ENCODE measurements at places on chromosomes 16 and 17. TPM values are rescaled to one million over a fixed set of nuclear protein-coding genes. Genes with fewer than 3 reads are reported as not detected.

- H3K27ac ChIP-seq: no peak overlapping the region
- DNase-seq: no peak
- no peaks in the 10 kb centered on the region for H3K36me3 ChIP-seq
- H3K27me3 ChIP-seq: no peaks in the 10 kb centered on the region
Observed at GRCh38 chr17:2403044-2403443, 2.2 kb upstream of the MNT start.

- H3K4me1 ChIP-seq: peaks cover 2% of the 10 kb centered on the region
- no peaks in the 10 kb centered on the region for H3K36me3 ChIP-seq
- H3K27ac ChIP-seq: no peak overlapping the region
Observed at GRCh38 chr16:57179215-57179828, 6.5 kb downstream of the PSME3IP1 start.

DNA sequence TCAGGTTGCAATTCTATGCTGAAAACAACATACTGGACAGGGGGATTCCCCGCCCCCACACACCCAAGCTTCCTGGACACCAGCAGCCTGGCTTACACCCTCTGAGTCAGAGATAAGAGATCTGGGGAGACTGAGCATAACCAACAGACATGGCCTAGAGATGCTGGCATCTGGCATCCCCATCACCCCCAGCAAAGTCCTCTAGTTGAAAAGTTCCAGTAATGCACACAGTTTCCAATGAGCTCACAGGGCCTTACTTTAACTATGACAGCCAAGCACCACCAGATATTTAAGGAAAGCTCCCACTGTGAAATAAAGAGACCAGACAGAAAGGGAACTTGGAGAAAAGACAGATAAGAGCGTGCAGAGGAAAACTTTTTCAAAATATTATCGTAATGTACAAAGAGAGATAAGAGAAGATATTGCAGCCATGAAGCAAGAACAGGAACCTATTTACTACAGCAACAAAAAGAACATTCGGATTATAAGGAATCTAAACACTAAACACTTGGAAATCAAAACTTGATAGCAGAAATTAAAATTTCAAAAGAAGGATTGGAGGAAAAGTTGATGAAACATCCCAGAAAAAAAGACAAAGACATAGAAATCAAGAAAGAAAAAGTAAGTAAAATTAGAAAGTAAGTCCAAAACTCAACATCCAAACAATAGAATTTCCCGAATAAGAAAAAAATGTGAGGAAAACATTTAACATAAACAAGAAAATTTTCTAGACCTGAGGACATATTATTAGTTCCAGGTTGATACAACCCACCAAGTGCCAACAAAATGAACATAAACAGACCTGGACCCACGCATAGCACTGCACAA is 17.2 kb upstream of the ALOX15 start:
- H3K4me1 ChIP-seq: no peaks in the 10 kb centered on the region
- no peak for DNase-seq

SYT17 gene
- 5.6 TPM for total RNA-seq

DNA sequence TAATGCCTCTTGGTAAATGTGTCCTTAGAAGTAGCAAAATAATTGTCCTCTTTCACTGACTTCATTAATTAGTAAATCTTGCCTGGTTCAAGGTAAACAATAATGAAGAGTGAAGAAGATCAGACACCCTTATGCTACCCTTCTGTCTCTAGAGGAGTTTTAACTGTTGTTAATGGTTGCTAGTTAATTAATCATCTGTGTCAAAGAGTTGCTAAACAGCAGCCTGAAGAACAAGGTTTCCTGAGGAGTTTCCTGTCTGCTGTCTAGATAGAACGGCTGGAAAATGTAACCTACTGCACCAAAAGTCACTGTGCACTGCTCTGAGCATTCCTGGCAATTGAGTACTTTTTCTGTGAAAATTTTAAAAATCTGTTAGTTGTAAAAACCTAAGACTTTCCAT is 131.3 kb downstream of the NLK start:
- no peak overlapping the region for H3K4me3 ChIP-seq
- H3K4me1 ChIP-seq: peaks cover 19% of the 10 kb centered on the region
- H3K27ac ChIP-seq: 0 out of 2 replicates have a peak overlapping the region, but pooled peaks have one; percentile 1

GRCh38 chr16:27341971-27342370 is 28.2 kb downstream of the IL4R start:
- H3K4me3 ChIP-seq: no peak overlapping the region
- peaks cover 3% of the 10 kb centered on the region for H3K4me1 ChIP-seq
- H3K36me3 ChIP-seq: no peaks in the 10 kb centered on the region
- H3K27me3 ChIP-seq: no peaks in the 10 kb centered on the region
- no peak for DNase-seq
- no peak overlapping the region for H3K27ac ChIP-seq

AKAP10 gene
- 24.9 TPM for total RNA-seq

DNA sequence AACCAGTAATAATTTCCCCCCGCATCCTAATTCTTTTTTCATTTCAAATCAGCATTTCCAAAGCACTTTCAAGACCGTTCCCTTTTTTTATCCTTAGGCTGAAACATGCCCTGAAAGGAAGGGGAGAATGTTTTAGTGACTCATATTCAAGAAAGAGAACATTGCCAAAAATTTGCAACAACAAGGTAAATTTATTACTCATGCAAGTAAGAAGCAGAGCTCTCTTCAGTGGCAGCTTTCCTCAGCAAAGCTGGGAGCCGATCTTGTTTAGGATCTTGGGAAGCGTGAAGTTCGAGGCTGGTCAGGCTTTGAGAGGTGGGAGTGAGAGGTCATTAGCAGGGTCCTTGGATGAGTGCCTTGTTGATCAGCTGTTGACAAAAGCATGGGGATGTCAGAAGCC is 129.5 kb downstream of the PRKCA start:
- DNase-seq: no peak
- no peaks in the 10 kb centered on the region for H3K36me3 ChIP-seq
- H3K27ac ChIP-seq: no peak overlapping the region
- peaks cover 9% of the 10 kb centered on the region for H3K4me1 ChIP-seq

DNA sequence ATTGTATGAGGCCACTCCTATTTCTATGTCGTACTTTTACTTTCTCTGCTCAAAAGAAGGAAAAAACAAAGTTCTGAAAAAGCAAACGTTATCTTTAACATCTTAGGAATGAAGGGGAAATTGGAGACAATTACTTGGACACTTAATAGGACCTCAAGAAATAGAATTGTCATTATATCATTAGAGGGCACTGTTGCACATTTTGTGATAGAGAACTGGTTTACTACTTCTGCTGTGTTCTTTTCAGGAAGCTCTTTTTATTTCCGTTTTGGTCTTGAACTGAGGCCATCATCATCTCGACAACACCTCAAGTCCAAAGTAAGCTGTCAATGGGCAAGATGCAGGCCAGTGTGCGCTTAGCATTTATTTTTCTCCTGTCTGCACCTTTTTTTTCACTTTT is 14.6 kb downstream of the COG4 start:
- no peaks in the 10 kb centered on the region for H3K4me1 ChIP-seq
- H3K27me3 ChIP-seq: no peaks in the 10 kb centered on the region
- no peak overlapping the region for H3K27ac ChIP-seq
- DNase-seq: no peak

CLEC10A gene
- total RNA-seq: not detected

GPR142 gene
- total RNA-seq: not detected

MYH13 gene
- total RNA-seq: not detected

KRTAP9-4 gene
- total RNA-seq: not detected

SLC38A8 gene
- not detected for total RNA-seq

ZSCAN10 gene
- 209 TPM for total RNA-seq

- H3K36me3 ChIP-seq: no peaks in the 10 kb centered on the region
- peak; percentile 78 for DNase-seq
- H3K27me3 ChIP-seq: peaks cover 20% of the 10 kb centered on the region
- H3K4me1 ChIP-seq: 0 out of 2 replicates have a peak, but pooled peaks cover 6% of the 10 kb centered on the region
Observed at GRCh38 chr17:43645765-43646481, 15.8 kb downstream of the MEOX1 start.

GRCh38 chr16:87538594-87538993 is 45.8 kb upstream of the ZCCHC14 start:
- H3K36me3 ChIP-seq: no peaks in the 10 kb centered on the region
- no peak overlapping the region for H3K27ac ChIP-seq
- no peak overlapping the region for H3K4me3 ChIP-seq

DNA sequence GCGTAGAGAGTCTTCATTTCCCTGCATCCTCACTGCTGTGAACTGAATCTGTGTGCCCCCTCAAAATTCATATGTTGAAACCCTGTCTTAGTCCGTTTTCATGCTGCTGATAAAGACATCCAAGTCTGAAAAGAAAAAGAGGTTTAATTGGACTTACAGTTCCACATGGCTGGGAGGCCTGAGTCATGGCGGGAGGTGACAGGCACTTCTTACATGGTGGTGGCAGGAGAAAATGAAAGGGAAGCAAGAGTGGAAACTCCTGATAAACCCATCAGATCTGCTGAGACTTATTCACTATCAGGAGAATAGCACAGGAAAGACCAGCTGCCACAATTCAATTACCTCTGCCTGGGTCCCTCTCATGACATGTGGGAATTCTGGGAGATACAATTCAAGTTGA is 3.1 kb upstream of the CCDC42 start:
- H3K4me3 ChIP-seq: no peak overlapping the region
- no peak for DNase-seq
- H3K36me3 ChIP-seq: no peaks in the 10 kb centered on the region
- H3K4me1 ChIP-seq: no peaks in the 10 kb centered on the region

GRCh38 chr17:77436058-77436442 is 295.3 kb downstream of the SEC14L1 start:
- no peaks in the 10 kb centered on the region for H3K36me3 ChIP-seq
- H3K27ac ChIP-seq: 0 out of 2 replicates have a peak overlapping the region, but pooled peaks have one; percentile 0

GRCh38 chr16:27529962-27530361 is 19.8 kb downstream of the GTF3C1 start:
- no peak overlapping the region for H3K27ac ChIP-seq
- H3K4me1 ChIP-seq: no peaks in the 10 kb centered on the region
- peaks cover 66% of the 10 kb centered on the region for H3K36me3 ChIP-seq

DNA sequence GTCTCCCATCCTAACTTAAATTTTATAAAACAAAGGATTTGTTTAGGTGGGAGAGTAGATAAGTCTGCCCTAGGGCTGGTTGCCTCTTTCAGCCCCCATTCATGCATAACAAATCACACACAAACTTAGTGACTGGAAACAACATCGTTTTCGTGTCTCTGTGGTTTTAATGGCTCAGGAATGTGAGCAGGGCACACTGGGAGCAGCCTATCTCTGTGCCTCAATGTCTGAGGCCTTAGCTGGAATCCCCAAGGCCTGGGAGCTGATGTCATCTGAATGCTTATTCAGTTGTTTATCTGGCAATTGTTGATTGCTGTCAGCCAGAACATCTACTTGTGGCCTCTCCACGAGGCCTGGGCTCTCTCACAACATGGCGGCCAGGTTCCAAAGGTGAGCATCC is 101.9 kb upstream of the HSBP1 start:
- DNase-seq: no peak
- H3K4me1 ChIP-seq: no peaks in the 10 kb centered on the region

DNA sequence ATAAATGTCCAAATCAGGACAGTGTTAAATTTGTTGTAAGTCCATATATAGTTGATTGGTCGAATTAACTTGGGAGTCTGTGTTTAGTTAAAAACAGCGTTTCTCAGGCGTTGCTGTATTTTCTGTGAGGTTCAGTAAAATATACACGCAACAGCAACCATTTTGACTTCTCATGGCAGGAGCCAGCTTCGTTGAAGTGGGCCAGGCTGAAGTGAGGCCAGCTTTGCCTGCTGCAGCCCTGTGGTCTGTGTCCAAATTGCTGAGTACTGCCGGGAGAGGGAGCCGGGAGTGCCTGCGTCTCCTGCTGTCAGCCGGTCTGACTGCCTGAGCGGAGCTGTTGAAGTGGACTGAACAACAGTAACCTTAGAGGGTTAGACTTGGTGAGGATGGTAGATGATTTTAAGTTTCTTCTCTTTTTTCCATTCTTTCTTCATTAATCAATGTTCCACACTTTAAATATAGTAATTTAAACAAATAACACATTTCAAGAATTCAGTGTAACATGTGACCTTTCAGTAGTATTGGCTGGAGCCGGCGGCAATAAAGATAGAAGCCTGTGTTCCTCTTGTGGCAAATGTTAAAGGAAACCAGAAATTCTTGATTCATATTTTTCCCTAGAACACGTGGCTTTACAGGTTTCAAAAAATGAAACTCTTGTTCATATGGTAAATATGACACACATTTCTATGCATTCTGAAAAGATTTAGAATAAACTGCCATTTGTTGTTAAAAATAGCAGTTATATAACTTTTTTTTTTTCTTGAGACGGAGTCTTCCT is 37.0 kb upstream of the ZNF750 start:
- H3K27ac ChIP-seq: no peak overlapping the region
- H3K4me1 ChIP-seq: peaks cover 2% of the 10 kb centered on the region
- no peaks in the 10 kb centered on the region for H3K36me3 ChIP-seq
- no peak overlapping the region for H3K4me3 ChIP-seq
- DNase-seq: no peak
- no peaks in the 10 kb centered on the region for H3K27me3 ChIP-seq

DNA sequence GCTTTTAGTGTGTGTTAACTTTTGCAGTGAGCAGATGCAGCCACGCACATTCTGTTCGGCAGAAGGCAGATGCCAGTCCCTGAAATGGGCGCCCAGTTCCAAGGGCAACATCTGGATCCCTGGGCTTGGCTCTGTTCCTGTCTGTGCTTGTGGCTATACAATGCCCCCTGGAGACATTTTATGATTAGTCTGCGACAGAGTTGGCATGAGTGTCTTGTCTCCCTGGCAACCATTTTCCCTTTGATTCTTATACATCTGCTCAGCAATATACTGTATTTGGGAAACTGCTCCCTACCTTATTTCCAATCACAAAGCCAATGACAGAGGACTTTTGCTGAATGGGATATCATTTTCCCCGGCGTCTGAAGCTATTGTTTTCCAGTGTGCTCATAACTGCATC is 1629.5 kb upstream of the GOT2 start:
- H3K4me3 ChIP-seq: no peak overlapping the region
- H3K27me3 ChIP-seq: no peaks in the 10 kb centered on the region
- H3K27ac ChIP-seq: no peak overlapping the region
- DNase-seq: no peak

- no peak overlapping the region for H3K27ac ChIP-seq
- no peaks in the 10 kb centered on the region for H3K4me1 ChIP-seq
- peaks cover 13% of the 10 kb centered on the region for H3K36me3 ChIP-seq
Observed at GRCh38 chr16:30357085-30357714, 2.1 kb upstream of the CD2BP2 start.

DNA sequence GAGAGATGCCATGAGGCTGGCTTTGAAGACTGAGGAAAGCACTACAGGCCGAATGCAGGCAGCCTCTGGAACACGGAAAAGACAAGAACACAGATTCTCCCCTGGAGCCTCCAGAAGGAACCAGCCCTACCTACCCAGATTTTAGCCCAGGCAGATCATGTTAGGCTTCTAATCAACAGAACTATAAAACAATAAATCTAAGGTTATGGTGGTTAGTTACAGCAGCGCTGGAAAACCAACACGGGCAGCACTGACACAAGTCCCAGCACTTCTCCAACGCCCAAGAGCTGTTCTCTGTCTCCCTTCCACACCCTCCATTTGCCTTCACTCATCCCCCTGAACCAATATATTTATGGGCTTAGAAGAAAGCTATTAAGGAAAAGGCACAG is 7.5 kb downstream of the ANKRD11 start:
- peaks cover 5% of the 10 kb centered on the region for H3K4me1 ChIP-seq
- DNase-seq: no peak
- H3K4me3 ChIP-seq: no peak overlapping the region
- no peak overlapping the region for H3K27ac ChIP-seq

All from H1 (cell line).